Foreskin keratinocyte (primary cell): ENCODE measurements at places on chromosomes 6 and 20. TPM values are rescaled to one million over a fixed set of nuclear protein-coding genes. Genes with fewer than 3 reads are reported as not detected.
A peak's percentile ranks its signal among the peaks of the same experiment; 100 is the strongest.

- peak; percentile 78 for DNase-seq
Observed at GRCh38 chr6:108559884-108560462, 744 bp upstream of the FOXO3 start.

DNA sequence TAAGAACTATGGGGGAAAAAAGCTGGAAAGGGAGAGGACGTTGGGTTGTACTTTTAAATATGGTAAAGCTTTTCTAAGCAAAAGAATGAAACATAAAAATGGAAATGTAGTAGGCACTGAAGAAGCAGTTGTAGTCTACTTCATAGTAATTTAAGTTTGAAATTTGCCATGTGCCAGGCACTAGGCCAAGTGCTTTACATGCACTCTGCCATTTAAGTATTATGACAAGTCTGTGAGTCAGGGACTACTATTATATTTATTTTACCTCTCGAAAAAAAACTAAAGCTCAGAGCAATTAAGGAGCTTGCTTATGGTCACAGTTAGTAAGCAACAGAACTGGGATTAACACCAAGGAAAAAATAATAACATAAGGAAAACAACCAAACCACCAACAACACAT is 257.8 kb downstream of the GMDS start:
- peak; percentile 65 for DNase-seq

- DNase-seq: peak; percentile 37
Observed at GRCh38 chr20:50019466-50020256, 36.9 kb downstream of the SNAI1 start.

GRCh38 chr6:43819958-43820357 is 49.9 kb downstream of the VEGFA start:
- DNase-seq: no peak

GRCh38 chr20:37226889-37227288 is 34.7 kb downstream of the GHRH start:
- no peak for DNase-seq

PHF10 gene
- total RNA-seq: 19.9 and 21.6 TPM in 2 replicates

SIRPA gene
- 26.8 and 35.1 TPM in 2 replicates for total RNA-seq
